ENCODE measurements at places on chromosomes 4 and X.

GRCh38 chr4:5756271-5756670, 45.3 kb downstream of the EVC start:
- no peak for DNase-seq

GRCh38 chr4:149531861-149532260, 283.8 kb downstream of the IQCM start:
- DNase-seq: no peak

DNA sequence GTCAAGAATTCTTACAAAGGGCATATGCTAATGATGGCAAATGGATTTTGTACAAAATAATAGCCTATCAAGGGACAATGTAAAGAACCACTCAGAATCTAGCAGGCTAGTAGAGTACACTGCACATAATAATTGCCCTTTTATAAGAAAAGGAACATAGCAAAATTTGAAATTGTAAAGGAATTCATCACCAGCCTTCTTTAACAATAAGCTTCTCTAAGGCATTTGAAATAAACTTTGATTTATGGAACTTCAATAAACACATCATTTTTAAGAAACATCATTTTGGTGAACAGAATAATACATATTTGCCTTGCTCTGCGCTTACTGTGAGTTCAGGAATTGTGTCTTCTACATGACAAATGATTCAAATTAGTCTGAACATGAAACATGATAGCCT, 9.7 kb upstream of the ATP10D start:
- no peak for DNase-seq

DNA sequence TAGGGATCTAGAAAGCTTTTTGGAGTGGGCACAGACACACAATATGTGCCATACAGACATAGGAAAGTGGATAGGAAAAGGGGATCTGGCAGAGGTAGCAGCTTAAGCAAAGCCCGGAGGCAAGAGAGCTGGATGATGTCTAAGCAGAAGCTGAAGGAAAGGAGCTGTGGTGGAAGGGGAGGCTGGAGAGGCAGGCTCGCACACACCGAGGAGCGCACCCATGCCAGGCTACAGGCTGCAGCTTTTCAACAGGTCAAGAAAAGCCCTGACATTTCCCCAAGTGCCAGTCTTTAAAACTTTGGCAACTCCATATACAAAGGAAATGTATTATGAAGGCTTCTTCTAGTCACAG, 67.4 kb downstream of the SOWAHB start:
- no peak for DNase-seq

- no peak for DNase-seq
Measured at GRCh38 chr4:17142232-17142711, 243.8 kb upstream of the LDB2 start.

GRCh38 chr4:184534511-184535391, 60.4 kb upstream of the IRF2 start:
- DNase-seq: no peak

- no peak for DNase-seq
Measured at GRCh38 chrX:77814210-77814609, 28.2 kb upstream of the ATRX start.

DNA sequence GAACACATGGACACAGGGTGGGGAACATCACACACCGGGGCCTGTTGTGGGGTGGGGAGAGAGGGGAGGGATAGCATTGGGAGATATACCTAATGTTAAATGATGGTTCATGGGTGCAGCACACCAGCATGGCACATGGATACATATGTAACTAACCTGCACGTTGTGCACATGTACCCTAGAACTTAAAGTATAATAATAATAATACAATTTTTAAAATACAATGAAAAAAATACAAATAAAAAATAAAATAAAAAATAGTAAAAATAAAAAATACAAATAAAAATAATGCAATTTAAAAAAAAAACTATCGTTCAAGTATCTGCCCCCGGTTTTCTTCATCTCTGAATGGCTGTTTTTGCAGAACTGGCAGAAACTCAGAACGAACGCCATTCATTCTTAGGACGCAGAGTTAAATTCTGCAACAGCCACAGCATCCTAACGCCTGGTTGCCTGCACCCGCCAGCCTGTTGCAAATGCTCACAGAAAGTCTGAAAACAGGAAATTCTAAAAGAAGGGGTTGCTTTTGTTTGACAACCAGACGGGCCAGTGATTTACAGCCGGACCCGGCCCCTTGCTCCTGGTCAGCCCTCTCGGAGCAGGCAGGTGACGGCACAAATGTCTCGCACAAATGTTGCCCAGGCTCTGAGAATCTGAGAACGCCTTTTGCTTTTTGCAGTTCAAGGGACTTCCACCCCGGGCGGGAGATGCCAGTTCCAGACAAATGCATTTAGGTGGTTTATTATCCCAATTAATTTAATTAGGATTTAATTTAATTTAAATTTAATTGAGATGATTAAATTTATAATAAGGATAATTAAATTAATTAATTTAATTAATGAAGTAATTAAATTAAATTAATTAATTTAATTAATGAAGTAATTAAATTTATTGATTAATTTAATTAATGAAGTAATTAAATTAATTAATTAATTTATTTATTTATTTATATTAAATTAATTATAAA, 47.8 kb downstream of the CRLF2 start:
- no peak for DNase-seq

GRCh38 chr4:38111717-38112116, 151.5 kb downstream of the PTTG2 start:
- DNase-seq: no peak

DNA sequence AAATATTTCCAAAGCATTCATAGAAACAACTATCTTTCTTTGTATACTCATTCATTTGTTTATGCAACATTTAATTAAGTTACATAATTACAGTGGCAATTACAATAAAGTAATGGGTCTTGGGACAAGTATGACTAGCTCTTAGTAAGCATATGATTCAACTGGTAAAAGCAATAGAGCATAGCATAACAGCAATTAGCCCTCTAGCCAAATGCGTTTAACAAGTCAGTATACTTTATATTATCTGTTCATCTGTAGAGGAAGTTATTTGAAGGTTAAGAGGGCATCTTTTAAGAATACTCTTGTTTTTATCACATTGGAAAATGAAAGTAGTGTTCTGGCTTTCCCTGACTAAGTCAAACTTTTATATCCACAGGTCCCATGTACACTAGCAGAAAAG, 198.1 kb upstream of the UGT8 start:
- no peak for DNase-seq

GRCh38 chr4:180380733-180381132, 1862.5 kb upstream of the TENM3 start:
- no peak for DNase-seq

GRCh38 chr4:37685161-37685822, 884 bp downstream of the RELL1 start:
- DNase-seq: no peak

GRCh38 chr4:2961811-2962441, 1.3 kb downstream of the NOP14 start:
- DNase-seq: no peak

- no peak for DNase-seq
Measured at GRCh38 chrX:130592204-130592603, 190.4 kb downstream of the RBMX2 start.

DNA sequence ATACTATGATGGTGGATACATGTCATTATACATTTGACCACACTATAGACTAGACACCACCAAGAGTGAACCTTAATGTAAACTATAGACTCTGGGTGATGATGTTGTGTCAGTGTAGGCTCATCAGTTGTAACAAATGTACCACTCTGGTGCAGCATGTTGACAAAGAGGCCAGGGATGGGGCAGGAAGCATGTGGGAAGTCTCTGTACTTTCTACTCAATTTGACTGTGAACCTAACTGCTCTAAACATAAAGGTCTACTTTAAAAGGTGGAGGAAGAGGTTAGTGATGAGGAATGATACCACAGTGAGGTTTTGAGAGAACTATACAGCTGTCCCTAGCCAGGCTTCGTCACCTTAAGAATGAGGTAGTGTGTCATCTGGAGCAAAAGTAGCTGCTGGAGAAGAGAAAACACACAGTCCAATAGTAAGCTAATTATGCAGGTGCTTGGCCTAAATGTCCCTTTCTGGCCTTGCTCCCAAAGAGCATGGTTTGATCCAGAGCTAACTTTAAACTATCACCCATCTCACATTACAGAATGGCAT, 38.4 kb downstream of the GRSF1 start:
- no peak for DNase-seq

DNA sequence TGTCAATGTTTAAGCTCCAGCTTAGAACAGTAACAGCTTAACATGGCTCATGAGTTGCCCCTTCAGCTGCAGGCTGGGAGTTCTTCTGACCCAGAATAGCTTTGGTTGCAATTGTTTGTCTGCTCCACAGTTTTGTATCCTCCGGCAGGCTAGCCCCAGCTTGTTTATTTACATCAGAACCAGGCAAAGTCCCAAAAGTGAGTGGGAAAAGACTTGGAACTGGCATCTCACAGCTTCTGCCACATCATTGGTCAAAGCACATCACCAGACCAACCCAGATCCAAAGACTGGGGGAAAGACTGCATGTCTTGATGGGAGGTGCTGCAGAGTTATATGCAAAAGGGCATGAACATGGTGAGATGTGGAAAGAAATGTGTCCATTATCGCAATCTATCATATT, 231.2 kb upstream of the CPEB2 start:
- DNase-seq: no peak

DNA sequence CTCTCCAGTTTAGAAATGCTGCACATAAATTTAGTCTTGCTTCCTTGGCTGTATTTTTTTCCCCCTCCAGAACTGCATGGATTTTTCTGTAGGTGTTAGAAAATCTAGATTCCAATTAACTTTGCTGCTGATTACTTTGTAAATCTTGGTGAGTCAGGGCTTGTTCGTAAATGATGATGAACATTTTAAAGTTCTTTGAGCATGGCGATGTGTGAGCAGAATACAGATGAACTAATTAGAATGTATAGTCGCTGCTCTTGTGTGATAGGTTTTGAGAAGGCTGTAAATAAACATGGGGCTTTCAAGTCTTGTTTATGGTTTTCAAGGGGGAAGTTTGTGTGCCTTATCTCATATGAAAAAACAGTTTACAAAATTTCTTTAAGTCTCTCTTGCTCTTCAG, 23.3 kb downstream of the LIMCH1 start:
- DNase-seq: no peak

DNA sequence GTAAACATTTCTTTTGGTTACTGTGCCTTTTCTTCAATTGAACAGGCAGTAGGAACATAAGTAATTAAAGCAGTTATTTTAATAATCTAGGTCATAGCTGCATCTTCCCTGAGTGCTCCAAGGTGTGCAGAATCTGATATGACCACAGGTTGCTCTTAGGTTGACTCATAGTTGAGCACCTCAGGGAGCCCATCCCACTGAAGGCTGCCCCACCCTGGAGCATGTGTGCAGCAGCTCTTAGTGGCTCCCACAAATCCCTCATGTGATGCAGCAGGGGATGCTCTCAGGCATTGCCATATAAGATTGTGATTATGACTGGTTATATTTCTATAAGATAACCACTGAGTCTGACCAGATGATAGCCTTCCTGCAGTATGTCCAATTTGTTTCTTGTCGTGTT, 72.3 kb downstream of the ZNF518B start:
- DNase-seq: no peak

GRCh38 chr4:42330002-42330592, 67.2 kb upstream of the SHISA3 start:
- DNase-seq: no peak

GRCh38 chr4:137212601-137213000, 319.7 kb downstream of the PCDH18 start:
- no peak for DNase-seq

DNA sequence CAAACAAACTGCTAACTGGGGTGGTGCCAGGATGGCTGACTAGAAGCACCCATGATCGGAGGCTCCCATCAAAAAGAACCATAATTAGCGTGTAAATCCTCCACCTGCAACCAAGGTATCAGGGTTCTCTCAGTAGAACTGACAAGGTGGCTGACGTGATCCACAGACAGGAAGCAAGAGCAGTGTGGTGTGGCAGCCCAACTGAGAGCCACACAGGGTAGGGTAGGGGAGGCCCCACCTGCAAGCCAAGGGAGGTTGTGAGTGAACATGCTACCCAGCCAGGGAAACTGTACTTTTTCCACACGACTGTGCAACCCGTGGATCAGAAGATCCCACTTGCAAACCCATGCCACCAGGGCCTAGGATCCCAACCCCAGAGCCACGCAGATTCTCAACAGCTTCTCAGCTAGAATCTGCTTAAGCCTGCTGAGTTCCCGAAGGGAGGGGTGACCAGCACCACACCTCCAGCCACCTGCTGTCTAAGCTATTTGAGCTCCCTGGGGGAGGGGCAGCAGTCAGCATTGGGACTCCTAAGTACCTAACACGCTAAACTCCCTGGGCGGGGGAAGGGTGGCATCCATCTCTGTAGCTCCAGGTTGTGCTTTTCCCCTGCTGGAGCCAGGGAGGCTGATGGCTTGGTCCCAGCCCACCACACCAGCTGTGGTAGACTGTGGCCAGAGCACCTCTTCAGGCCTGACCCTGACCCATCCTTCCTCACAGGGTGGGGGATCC, 425.1 kb downstream of the GPM6A start:
- DNase-seq: no peak

DNA sequence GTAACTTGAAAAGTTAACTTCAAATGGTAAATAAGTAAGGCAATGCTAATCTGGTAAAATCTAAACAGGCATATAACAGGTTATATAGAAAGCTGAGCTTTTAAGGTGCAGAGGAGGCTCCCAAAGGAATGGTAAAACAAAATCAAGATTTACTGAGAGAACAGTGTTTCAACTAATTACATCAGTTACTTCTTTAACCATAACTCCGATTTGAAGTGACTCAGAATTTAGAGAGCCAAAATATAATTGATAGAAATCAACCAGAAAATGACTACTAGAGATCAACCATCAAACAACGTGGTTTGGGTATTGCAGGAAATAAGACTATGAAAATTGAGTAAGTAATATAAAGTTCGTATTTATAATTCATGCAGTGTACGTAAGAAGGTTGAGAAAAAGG, 6.9 kb downstream of the G3BP2 start:
- DNase-seq: no peak

DNA sequence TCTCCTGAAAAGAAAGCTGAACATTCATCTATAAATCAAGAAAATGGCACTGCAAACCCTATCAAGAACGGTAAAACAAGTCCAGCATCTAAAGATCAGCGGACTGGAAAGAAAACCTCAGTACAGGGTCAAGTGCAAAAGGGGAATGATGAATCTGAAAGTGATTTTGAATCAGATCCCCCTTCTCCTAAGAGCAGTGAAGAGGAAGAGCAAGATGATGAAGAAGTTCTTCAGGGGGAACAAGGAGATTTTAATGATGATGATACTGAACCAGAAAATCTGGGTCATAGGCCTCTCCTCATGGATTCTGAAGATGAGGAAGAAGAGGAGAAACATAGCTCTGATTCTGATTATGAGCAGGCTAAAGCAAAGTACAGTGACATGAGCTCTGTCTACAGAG, 28.6 kb downstream of the PAQR3 start:
- no peak for DNase-seq

Measured in hypothalamus (tissue), 51 donors.